A549 treated with DMSO at 1 μM for 4 hours (cell line): ENCODE measurements at places on chromosomes 7 and 10. TPM values are rescaled to one million over a fixed set of nuclear protein-coding genes. Genes with fewer than 3 reads are reported as not detected.

Gene NPC1L1
- total RNA-seq, result 0.06 to 0.09 TPM (median 0.08 TPM) in 4 of 5 replicates, not detected in the other

Gene SGCE
- 47.4 to 58.1 TPM (median 55.9 TPM) in 5 replicates for total RNA-seq

Gene PIP
- not detected in 5 replicates for total RNA-seq

Gene LEP
- total RNA-seq, result not detected in 5 replicates

Gene GAD2
- not detected in 5 replicates for total RNA-seq

Gene DENND2A
- total RNA-seq, result 0.24 to 0.42 TPM (median 0.35 TPM) in 5 replicates

Gene FAS
- 31.1 to 38.3 TPM (median 34.1 TPM) in 5 replicates for total RNA-seq
